ENCODE measurements at places on chromosomes 7 and 10.
A peak's percentile ranks its signal among the peaks of the same experiment; 100 is the strongest.

- no peaks in the 10 kb centered on the region for H3K27me3 ChIP-seq
- no peaks in the 10 kb centered on the region for H3K36me3 ChIP-seq
- H3K4me1 ChIP-seq: no peaks in the 10 kb centered on the region
- DNase-seq: no peak
- H3K4me3 ChIP-seq: no peak overlapping the region
Observed at GRCh38 chr7:13610372-13610771, 379.1 kb downstream of the ETV1 start.

- no peaks in the 10 kb centered on the region for H3K36me3 ChIP-seq
- no peak overlapping the region for H3K27ac ChIP-seq
- H3K27me3 ChIP-seq: no peaks in the 10 kb centered on the region
Observed at GRCh38 chr7:7959979-7960670, 8.5 kb upstream of the GLCCI1 start.

DNA sequence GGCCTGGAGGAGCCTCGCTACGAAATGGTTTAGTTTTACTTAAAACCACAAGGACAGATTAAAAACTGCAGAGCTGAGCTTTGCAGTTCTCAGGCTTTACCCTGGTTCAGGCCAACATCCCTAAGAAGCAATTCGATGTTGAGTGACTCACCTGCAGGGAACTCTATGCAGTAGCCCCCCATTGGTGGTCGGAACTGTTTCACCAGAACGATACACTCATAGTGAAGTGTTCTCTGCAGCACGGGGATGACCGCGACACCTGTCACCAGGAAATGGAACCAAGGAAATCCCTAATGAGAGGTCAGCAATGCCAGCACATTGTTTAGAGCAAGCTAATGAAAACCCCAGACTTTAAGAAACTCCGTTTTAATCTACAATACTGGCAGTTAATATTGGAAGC lies 18.0 kb downstream of the NUDT5 start:
- peaks cover 13% of the 10 kb centered on the region for H3K36me3 ChIP-seq
- no peak for DNase-seq
- no peak overlapping the region for H3K4me3 ChIP-seq

DNA sequence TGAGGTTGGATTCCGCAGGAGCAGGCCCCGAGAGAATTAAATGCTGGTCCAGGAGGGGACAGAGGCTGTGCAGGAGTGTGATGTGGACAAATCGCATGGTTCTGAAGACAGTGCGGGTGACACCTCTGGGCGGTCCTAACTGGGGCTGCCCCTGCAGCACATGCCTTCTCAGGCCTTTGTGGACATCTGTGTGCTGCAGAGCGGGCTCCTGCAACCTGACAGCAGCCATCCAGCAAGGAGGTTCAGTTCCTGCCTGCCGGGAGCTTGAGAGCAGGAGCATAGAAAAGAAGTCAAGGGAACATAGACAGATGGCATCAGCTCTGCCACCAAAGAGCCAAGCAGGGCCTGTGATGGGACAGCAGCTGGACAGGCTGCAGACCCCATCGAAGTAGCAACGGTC lies 135.9 kb upstream of the PPP2R2D start:
- DNase-seq: no peak
- no peaks in the 10 kb centered on the region for H3K36me3 ChIP-seq

DNA sequence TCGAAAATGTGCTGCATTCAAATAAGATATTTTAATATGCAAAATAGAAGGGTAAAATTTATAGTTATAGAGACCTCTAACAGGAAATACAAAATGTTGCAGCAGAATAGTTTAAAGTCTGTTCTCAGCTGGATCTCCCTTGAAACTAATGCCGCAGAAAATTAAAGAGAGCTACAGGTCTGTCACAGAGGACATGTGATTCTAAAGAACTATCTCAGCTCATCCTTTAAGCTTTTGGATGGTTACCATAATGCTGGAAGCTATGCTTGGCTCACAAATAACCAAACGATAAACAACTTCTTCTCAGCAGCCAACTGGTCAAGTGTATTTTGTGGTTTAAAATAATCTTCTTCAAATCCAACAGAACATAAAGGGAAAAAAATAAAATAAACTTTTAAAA lies 353.0 kb downstream of the PARD3 start:
- no peak overlapping the region for H3K4me3 ChIP-seq
- no peak overlapping the region for H3K27ac ChIP-seq
- no peak for DNase-seq
- H3K4me1 ChIP-seq: no peaks in the 10 kb centered on the region
- no peaks in the 10 kb centered on the region for H3K27me3 ChIP-seq

GRCh38 chr10:62577666-62578291 lies 203.6 kb downstream of the ZNF365 start:
- DNase-seq: no peak
- H3K4me3 ChIP-seq: no peak overlapping the region
- H3K27me3 ChIP-seq: no peaks in the 10 kb centered on the region
- no peak overlapping the region for H3K27ac ChIP-seq
- H3K4me1 ChIP-seq: no peaks in the 10 kb centered on the region

DNA sequence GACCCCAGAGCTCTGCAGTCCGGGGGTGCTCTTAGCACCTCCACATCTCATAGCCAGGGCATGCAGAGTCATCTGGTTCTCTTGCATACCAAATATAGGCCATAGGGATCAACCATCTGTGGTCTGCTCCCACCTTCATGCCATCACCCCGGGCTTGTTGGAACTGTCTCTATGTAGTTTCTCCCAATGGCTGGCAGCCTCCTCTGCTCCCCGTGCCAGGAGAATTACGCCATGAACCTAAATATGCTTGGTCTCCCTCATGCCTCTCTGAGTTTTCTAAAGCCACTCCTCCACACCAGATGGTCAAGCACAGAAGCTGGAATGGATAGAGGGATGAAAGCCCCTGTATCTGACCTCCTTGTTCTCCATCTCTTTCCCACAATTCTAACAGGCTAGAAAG lies 302.6 kb upstream of the MYO3A start:
- DNase-seq: no peak
- H3K27me3 ChIP-seq: no peaks in the 10 kb centered on the region
- H3K4me1 ChIP-seq: no peaks in the 10 kb centered on the region
- no peaks in the 10 kb centered on the region for H3K36me3 ChIP-seq
- no peak overlapping the region for H3K27ac ChIP-seq

GRCh38 chr7:47670729-47671128 lies 88.8 kb upstream of the TNS3 start:
- DNase-seq: no peak
- H3K4me1 ChIP-seq: peaks cover 5% of the 10 kb centered on the region
- no peaks in the 10 kb centered on the region for H3K36me3 ChIP-seq

GRCh38 chr10:68156373-68157185 lies 47.3 kb downstream of the MYPN start:
- H3K4me1 ChIP-seq: peaks cover 3% of the 10 kb centered on the region
- no peaks in the 10 kb centered on the region for H3K36me3 ChIP-seq
- no peaks in the 10 kb centered on the region for H3K27me3 ChIP-seq
- peak; percentile 55 for DNase-seq
- no peak overlapping the region for H3K27ac ChIP-seq

DNA sequence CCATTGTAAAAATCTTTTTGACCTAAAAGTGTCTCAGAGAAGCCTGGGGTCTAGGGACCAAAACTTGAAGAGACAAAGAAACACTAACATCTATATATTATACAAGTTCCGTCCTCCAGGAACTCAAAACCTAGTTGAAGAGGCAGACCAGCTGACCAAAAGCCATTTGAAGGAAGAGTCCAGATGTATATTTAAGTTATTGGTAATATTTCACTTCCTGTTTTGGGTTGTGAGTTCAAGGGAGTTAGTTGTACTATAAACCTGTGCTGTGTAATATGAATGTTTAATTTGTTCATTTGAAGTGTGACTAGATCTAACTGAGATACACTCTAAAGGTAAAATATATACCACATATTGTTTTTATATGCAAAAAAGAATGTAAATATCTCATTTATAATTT lies 45.0 kb downstream of the CDK1 start:
- DNase-seq: no peak
- no peak overlapping the region for H3K4me3 ChIP-seq
- no peak overlapping the region for H3K27ac ChIP-seq
- H3K27me3 ChIP-seq: no peaks in the 10 kb centered on the region

GRCh38 chr7:64101943-64102655 lies 56.9 kb downstream of the ZNF727 start:
- H3K4me1 ChIP-seq: no peaks in the 10 kb centered on the region
- H3K27me3 ChIP-seq: no peaks in the 10 kb centered on the region
- no peak for DNase-seq
- no peak overlapping the region for H3K4me3 ChIP-seq

- DNase-seq: no peak
- H3K4me3 ChIP-seq: no peak overlapping the region
- no peaks in the 10 kb centered on the region for H3K4me1 ChIP-seq
- no peaks in the 10 kb centered on the region for H3K27me3 ChIP-seq
Observed at GRCh38 chr10:74913377-74913979, 87.1 kb downstream of the KAT6B start.

GRCh38 chr10:91788527-91788926 lies 9.7 kb upstream of the TNKS2 start:
- no peak overlapping the region for H3K27ac ChIP-seq
- H3K4me3 ChIP-seq: no peak overlapping the region
- H3K27me3 ChIP-seq: no peaks in the 10 kb centered on the region
- no peaks in the 10 kb centered on the region for H3K36me3 ChIP-seq

DNA sequence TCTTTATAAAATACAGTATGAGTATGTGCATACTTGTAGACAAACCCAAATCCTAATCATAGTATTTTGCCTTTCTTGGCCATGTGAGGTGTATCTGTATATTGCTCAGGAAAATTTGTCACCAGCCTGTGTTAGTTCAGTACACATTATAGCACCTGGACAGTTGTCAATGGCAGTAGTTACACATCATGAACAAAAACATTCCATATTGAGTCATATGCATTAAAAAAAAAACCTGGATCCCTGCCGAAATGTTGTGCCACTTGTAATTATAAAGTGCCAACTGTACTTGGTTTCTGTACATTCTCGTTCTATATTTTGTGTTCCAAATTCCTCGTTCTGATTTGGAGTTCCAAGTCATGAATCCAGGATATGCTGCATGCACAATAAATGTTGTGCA lies 410.4 kb downstream of the INHBA start:
- H3K27me3 ChIP-seq: no peaks in the 10 kb centered on the region
- H3K4me3 ChIP-seq: no peak overlapping the region
- no peak overlapping the region for H3K27ac ChIP-seq
- no peaks in the 10 kb centered on the region for H3K36me3 ChIP-seq

DNA sequence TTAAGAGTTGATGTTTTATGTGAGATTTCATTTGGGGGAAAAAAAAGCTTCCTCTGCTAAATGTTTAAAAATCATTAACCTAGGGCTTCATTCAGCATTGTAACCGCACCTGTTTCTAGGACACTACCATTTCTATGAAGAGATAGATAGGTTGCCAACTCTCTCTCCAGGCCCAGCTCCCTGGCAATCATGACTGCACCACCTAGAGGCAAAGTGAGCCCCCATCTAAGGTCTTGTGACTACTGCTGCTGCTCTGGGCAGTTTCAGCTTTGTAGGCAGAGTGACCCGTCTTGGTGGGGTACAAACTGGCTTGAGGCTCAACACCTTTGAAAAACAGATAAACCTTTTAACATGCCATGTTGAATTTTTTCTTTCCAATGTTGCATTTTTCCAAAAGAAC lies 27.3 kb upstream of the MRC1 start:
- H3K36me3 ChIP-seq: no peaks in the 10 kb centered on the region
- no peak for DNase-seq
- no peaks in the 10 kb centered on the region for H3K4me1 ChIP-seq
- H3K4me3 ChIP-seq: no peak overlapping the region
- no peak overlapping the region for H3K27ac ChIP-seq

DNA sequence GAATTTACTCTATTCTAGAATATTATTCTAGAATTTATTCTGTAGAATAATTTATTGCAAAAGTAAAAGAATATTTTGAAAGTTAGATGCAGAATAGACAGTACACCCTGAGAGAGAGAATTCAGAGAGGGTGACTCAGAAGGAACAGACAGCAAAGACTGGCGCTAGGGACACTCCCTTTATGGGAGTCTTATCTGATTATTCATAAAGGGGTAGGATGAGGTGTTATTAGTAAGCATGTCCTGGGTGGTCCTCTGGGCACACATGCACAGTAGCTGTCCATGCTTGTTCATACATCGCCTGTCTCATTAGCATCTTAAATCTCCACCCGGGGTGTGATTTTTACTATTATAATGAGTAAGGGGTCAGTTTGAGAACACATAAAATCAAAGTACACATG lies 100.1 kb downstream of the XPNPEP1 start:
- no peaks in the 10 kb centered on the region for H3K4me1 ChIP-seq
- no peak for DNase-seq
- no peak overlapping the region for H3K4me3 ChIP-seq
- H3K36me3 ChIP-seq: no peaks in the 10 kb centered on the region
- no peaks in the 10 kb centered on the region for H3K27me3 ChIP-seq

GRCh38 chr10:122191936-122192541 lies 79.1 kb upstream of the BTBD16 start:
- no peaks in the 10 kb centered on the region for H3K27me3 ChIP-seq
- DNase-seq: no peak
- H3K4me1 ChIP-seq: peaks cover 3% of the 10 kb centered on the region
- no peak overlapping the region for H3K27ac ChIP-seq
- 0 out of 2 replicates have a peak, but pooled peaks cover 6% of the 10 kb centered on the region for H3K36me3 ChIP-seq
- no peak overlapping the region for H3K4me3 ChIP-seq

DNA sequence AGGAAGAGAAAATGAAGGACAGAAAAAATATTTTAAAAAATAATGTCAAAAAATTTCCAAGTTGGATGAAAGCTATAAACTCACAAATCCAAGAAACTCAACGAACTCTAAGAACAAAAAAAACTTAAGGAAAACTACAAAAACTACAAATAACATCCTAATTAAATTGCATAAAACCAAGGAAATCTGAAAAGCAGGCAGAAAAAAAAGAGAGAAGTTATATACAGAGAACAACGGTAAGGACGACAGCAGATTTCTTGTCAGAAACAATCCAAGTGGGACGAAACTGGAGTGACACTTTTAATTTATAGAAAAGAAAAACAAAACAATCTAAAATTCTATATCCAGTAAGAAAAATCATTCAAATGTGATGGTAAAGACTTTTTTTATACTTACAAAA lies 122.2 kb upstream of the LYZL1 start:
- no peaks in the 10 kb centered on the region for H3K36me3 ChIP-seq
- H3K4me1 ChIP-seq: no peaks in the 10 kb centered on the region
- H3K27ac ChIP-seq: no peak overlapping the region
- no peak overlapping the region for H3K4me3 ChIP-seq
- no peaks in the 10 kb centered on the region for H3K27me3 ChIP-seq
- no peak for DNase-seq

DNA sequence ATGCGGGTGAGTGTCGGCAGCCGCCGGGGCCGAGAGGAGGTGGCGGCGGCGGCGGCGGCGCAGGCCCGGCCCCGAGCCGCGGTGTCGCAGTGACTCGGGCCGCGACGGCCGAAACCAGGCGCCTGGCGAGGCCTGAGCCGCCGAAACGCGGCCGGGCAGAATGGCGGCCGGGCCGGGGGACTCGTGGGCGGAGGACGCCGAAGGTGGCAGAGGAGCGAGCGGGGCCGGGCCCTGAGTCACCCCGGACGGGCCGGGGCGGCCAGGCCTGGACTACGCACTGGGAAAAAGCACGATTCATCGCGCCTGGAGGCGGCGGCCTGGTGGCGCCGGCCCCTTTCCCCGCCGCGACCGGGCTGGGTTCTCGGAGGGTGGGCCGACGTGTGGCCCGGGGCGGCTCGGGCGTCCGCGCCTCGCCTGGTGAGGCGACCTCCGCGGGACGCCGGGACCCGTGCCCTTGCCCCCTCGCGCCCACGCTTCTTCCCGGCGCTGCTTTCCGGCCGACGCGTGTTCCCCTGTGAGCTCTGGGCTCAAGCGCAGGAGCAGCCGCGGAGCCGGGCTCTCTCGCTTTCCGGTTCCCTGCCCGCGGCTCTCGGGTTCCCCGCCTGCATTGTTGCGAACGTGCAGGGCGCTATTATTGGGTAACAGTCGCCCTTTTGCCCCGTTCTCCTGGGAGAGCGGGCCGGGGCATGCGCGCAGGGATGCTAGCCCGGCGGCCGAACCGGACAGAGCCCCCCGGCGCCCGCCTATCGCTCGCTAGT lies 500 bp downstream of the CUL1 start:
- peaks cover 5% of the 10 kb centered on the region for H3K4me1 ChIP-seq
- peak overlapping the region; percentile 84 for H3K4me3 ChIP-seq
- no peaks in the 10 kb centered on the region for H3K36me3 ChIP-seq
- H3K27ac ChIP-seq: no peak overlapping the region
- H3K27me3 ChIP-seq: no peaks in the 10 kb centered on the region
